Suppressor macrophage (primary cell): ENCODE measurements at places on chromosomes 1 and 21.

- DNase-seq = no peak
Observed at GRCh38 chr1:190243056-190243455, 234.6 kb downstream of the BRINP3 start.

- peak; percentile 89 for DNase-seq
Observed at GRCh38 chr21:33196941-33197374, 32.8 kb upstream of the IFNAR2 start.

DNA sequence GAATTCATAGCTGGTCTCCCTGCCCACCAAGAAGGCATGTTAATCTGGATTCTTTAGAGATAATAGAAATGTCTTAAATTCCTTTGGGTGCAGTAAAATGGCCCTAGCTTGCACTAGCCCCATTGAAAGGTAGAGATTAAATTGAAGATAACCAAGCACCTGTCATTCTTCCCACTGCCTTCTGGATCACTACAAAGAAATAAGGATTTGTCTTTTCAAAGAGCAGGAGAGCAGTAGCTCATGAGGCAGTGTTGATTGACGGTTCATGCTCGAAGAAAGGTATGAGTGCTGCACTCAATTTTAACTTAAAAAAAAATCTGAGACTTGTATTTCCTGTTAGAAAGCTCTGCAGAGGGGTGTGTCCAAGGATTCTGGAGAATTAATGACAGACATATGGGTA, 74.9 kb upstream of the F3 start:
- no peak for DNase-seq

- no peak for DNase-seq
Observed at GRCh38 chr21:31543191-31543590, 116.3 kb upstream of the SOD1 start.

DNA sequence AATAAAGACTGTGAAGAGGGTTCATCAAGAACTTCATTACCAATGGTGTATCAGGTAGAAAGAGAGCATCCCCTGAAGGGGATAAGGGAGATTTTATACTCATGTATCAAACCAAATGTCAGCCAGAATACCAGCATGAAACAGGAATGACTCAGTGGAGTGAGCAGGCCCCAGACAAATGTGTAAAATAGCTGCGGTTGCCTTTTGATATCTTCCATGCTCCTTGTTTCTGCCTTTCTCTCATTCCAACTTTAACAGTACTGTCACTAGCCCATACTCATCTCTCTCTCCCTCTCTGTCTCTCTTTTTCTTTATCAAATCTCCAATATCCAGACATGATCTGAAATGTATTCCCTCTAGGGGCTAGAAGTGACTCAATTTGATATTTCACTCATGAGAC, 47.8 kb downstream of the GPR88 start:
- no peak for DNase-seq

DNA sequence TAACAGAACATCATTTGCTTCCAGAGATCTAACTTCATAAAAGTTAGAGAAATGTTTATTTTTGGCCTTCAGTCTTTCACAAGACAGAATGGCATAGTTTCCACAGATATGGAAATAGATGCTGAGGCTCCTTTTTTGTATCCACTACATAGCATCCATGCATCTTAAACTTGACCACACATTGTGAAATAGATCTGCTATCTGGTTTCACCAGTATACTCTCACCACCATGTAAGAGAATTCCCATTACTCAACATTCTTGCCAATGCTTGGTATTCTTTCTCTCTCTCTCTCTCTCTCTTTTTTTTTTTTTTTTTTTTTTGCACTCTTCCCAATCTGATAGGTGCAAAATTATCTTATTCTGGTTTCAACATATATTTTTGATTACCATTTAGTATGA, 52.1 kb upstream of the PRMT6 start:
- DNase-seq = no peak

- DNase-seq = no peak
Observed at GRCh38 chr1:111198836-111199235, 1.6 kb downstream of the DENND2D start.

GRCh38 chr1:181310560-181310959, 172.8 kb upstream of the CACNA1E start:
- DNase-seq = no peak
